Stimulated activated CD8-positive, alpha-beta memory T cell treated with anti-CD3 and anti-CD28 coated beads, Interleukin-4, amount 100 ng/mL, for 24 hours (primary cell): ENCODE measurements at places on chromosomes 1 and 21.

DNA sequence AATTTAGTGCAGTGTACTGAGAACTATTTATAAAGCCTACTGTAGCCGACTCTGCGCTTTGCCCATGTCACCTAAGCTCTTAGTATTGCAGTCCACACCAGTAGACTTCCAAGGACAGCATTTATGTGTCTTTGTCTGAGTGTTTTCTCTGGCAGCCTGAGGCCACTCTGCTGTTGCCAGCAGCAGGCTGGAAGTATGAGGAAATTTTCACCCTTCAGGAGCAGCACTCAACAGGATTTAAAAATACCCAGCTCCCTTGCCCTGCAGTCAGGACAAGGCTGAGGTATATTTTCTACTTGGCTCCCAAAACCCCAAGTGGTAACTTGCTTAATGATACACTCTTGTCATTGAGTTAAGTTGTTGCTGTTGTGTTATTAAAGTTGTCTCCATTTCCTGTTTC is 230.1 kb downstream of the SRGAP2C start:
- no peak for DNase-seq

DNA sequence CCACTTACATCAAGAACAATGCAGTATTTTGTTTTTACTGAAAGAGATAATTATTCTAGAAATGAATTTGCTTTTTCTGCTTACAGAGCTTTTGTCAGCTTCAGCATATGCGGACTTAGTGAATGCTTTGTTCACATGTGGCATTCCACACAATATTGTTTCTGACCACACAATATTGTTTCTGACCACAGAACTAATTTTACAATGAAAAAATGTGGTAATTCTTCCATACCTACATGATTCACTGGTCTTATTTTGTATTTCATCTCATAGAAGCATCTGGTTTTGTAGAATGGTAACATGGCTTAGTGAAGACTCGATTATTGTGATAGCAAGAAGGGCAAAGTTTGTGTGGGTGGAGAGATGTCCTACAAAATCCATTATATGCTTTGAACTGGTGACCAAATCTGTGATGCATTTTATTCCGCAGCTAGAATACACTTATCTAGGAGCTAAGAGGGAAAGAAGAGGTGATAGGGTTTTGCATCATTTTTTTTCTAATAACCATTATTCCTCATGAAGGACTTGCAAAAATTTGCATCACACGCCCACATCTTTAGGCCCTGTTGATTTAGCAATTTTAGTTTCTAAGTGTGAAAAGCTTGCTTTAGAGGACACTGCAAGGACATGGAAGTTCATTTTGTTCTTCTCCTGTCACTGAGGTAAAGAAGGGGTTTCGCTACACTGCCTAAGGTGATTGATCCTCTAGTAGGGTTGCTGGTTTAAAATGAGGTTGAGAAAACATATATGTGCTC is 75.3 kb downstream of the HLX start:
- no peak for DNase-seq

- DNase-seq = no peak
Observed at GRCh38 chr1:211327346-211327921, 801 bp downstream of the TRAF5 start.

- DNase-seq = peak; percentile 82
Observed at GRCh38 chr1:225454733-225455132, 26.9 kb upstream of the LBR start.

GRCh38 chr1:28663871-28664470 is 4.6 kb upstream of the GMEB1 start:
- DNase-seq = no peak

DNA sequence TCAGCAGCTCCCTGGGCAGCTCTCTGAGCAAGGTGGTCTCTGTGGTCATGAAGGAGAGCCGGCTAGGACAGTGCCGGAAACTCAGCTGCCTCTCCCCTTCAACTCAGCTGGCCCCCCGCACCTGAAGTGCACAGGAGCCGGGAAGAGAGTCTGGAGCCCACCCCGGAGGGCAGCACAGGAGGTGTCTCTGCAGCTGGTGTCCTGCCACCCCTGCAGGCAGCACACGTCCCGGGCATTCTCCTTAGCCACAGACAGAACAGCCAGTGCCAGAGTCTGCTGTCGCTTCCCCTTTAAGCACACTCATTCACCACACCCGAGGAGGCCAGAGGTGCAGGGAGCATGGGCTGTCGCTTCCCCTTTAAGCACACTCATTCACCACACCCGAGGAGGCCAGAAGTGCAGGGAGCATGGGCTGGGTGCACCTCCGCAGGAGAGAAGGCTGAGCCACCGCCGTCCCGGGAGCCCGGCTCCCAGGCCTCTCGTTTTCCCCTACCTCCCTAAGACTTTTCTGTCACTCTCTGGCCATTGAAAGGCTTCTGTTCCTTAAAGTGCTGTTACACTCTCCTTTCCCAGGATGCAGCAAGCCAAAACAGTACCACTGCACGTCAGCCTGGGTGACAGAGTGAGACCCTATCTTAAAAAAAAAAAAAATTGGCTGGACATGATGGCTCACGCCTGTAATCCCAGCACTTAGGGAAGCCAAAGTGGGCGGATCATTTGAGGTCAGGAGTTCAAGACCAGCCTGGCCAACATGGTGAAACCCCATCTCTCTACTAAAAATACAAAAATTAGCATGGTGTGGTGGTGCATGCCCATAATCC is 16.9 kb upstream of the SAMD11 start:
- no peak for DNase-seq

DNA sequence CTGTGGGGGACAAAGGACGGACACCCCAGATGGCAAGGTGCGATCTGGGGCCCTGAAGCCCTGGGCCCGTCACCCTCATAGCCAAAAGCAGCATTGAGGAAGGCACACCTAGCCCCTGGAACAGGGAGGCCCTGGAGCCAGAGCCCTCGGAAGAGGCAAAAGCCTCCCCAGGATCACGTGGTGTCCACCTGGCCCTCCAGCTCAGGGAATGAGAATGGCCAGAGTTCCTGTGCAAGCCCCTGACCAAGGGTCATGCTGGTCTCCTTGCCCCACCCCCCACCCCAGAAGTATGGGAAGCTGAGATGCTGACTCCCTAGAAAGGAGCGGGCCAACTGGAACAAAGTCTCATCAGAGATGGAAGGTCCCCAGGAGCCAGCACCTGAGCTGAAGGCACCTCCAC is 1.0 kb upstream of the PDZK1IP1 start:
- DNase-seq = no peak

- DNase-seq = no peak
Observed at GRCh38 chr1:184895086-184895485, 79.2 kb downstream of the NIBAN1 start.

- no peak for DNase-seq
Observed at GRCh38 chr1:62439652-62440371, 3.0 kb downstream of the USP1 start.

- no peak for DNase-seq
Observed at GRCh38 chr1:16905110-16905867, 9.5 kb downstream of the RNU1-2 start.

DNA sequence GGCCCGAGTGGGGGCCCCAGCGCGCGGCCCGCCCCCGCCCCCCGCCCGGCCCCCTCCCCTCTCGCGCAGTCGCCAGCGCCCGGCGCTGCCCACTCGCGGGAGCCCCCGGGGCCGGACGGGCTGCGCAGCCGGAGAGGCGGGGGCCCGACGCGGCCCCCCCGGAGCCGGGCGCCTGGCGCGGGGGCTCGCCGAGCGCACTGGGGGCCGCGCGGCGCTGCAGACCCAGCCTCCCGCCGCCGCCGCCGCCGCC is 146 bp upstream of the ZNF362 start:
- no peak for DNase-seq

GRCh38 chr1:204924013-204924759 is 53.5 kb downstream of the NFASC start:
- DNase-seq = no peak

- DNase-seq = no peak
Observed at GRCh38 chr1:88562991-88563390, 121.1 kb upstream of the PKN2 start.

- DNase-seq = no peak
Observed at GRCh38 chr1:60342569-60342968, 269.0 kb upstream of the C1orf87 start.

- DNase-seq = no peak
Observed at GRCh38 chr1:50979937-50980336, 9.9 kb downstream of the CDKN2C start.

DNA sequence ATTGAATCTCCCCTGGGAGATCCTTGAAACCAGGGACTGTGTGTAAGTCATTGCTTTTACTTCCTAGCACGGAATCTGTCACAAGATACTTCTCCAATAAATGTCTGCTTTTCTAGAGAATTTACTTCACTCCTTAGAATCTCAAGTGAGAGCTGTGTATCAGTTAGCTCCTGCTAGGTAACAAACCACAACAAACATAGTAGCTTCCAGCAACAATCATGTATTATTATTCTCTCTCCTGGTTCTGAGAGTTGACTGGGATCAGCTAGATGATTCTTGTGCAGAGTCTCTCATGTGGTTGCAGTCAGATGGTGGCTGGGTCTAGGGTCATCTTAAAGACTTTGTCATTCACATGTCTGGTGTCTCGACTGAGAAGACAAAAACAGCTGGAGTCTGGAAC is 166.9 kb upstream of the UBE2U start:
- DNase-seq = no peak

GRCh38 chr1:199979071-199979470 is 48.4 kb upstream of the NR5A2 start:
- no peak for DNase-seq

DNA sequence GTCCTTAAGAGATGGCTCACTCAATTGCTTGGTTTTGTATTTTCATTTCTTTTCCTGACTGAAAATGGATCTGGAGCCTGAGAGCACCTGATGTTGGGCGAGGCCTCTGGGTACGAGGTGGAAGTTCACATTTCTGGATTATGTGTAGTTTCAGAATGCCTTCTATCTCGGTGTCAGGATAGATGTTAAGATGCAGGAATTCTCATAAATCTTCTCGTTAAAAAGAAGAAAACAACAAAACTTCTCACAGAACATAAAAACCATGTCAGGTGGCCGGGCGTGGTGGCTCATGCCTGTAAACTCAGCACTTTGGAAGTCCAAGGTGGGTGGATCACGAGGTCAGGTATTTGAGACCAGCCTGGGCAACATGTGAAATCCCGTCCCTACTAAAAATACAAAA is 101.8 kb downstream of the RHOU start:
- DNase-seq = no peak

GRCh38 chr1:51753969-51754368 is 124.6 kb downstream of the NRDC start:
- no peak for DNase-seq
